Osteocyte (in vitro differentiated cells): ENCODE measurements at places on chromosomes 1 and 21. TPM values are rescaled to one million over a fixed set of nuclear protein-coding genes. Genes with fewer than 3 reads are reported as not detected.

DNA sequence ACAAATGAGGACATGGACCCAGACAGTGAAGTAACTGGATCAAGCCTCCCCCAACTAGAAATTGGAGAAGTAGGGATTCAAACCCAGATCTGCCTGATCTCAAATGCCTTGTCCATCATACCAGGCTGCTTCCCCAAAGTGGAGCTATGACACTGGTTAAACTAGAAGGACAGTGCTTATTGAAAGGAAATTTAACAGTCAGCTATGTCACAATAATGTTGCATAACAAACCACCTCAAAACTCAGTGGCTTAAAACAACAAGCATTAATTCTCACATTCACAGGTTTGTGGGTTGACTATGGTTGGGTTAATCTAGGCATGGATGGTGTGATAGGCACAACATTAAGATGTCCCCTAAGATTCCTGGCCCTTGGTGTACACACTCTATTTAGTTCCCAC lies 107.1 kb downstream of the TAS1R2 start:
- DNase-seq = no peak

GRCh38 chr1:15321601-15322000 lies 74.6 kb downstream of the FHAD1 start:
- DNase-seq = no peak

DNA sequence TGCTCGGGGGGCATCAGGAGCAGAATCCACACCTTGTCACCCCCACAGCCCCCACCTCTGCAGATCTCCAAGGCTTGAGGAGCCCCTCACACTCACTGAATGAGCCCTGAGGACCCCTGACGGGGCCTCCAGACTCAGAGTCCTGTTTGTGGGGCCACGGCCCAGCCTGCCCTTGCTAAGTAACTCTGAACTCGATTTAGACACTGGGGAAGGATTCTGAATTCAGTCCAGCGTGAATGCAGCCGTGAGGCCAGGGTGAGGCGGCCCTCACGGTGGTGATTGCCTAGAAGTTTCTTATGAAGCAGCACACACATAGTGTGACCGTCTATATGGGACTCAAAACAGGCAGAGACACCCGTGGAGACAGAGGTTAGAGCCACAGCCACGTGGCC lies 58.9 kb upstream of the ADARB1 start:
- no peak for DNase-seq

CSTB gene
- 59.1 and 65.3 TPM in 2 replicates for total RNA-seq

CFHR1 gene
- not detected in 2 replicates for total RNA-seq

FCRL4 gene
- not detected in 2 replicates for total RNA-seq
